ENCODE measurements at places on chromosomes 4 and X. TPM values are rescaled to one million over a fixed set of nuclear protein-coding genes. Genes with fewer than 3 reads are reported as not detected.
A peak's percentile ranks its signal among the peaks of the same experiment; 100 is the strongest.

- no peak for DNase-seq
Observed at GRCh38 chr4:25330335-25330734, 17.8 kb downstream of the ZCCHC4 start.

DNA sequence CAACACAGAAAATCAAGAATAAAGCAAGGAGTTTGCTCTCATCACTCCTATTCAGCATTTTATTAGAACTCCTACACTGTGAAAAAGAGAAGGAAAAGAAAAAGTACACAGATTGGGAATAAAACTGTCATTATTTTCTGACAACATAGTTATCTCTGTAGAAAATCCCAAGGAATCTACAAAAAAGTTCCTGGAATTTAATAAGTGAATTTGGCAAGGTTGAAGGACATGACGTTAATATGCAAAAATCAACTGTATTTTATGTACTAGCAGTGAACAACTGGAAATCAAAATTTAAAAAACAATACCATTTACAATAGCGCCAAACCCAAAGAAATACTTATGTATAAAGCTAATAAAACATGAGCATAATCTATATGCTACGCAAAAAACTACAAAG, 26.3 kb downstream of the CHIC2 start:
- DNase-seq = no peak

Gene MAGEC1
- not detected for total RNA-seq

Gene ZMYM3
- total RNA-seq = 12.1 TPM

DNA sequence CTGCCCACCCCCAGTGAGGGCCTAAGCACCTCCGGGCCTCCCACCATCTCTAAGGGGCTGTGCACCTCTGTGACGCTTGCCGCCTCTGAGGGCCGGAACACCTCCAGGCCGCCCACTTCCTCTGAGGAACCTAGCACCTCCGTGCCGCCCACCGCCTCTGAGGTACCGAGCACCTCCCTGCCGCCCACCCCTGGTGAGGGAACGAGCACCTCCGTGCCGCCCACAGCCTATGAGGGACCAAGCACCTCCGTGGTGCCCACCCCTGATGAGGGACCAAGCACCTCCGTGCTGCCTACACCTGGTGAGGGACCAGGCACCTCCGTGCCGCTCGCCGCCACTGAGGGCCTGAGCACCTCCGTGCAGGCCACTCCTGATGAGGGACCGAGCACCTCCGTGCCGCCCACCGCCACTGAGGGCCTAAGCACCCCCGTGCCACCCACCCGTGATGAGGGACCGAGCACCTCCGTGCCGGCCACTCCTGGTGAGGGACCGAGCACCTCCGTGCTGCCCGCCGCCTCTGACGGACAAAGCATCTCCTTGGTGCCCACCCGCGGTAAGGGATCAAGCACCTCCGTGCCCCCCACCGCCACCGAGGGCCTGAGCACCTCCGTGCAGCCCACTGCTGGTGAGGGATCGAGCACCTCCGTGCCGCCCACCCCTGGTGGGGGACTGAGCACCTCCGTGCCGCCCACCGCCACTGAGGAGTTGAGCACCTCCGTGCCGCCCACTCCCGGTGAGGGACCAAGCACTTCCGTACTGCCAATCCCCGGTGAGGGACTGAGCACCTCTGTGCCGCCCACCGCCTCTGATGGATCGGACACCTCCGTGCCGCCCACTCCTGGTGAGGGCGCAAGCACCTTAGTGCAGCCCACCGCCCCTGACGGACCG, 977 bp downstream of the MAGEE1 start:
- peak; percentile 11 for DNase-seq

Gene SNCA
- total RNA-seq = 67.4 TPM

DNA sequence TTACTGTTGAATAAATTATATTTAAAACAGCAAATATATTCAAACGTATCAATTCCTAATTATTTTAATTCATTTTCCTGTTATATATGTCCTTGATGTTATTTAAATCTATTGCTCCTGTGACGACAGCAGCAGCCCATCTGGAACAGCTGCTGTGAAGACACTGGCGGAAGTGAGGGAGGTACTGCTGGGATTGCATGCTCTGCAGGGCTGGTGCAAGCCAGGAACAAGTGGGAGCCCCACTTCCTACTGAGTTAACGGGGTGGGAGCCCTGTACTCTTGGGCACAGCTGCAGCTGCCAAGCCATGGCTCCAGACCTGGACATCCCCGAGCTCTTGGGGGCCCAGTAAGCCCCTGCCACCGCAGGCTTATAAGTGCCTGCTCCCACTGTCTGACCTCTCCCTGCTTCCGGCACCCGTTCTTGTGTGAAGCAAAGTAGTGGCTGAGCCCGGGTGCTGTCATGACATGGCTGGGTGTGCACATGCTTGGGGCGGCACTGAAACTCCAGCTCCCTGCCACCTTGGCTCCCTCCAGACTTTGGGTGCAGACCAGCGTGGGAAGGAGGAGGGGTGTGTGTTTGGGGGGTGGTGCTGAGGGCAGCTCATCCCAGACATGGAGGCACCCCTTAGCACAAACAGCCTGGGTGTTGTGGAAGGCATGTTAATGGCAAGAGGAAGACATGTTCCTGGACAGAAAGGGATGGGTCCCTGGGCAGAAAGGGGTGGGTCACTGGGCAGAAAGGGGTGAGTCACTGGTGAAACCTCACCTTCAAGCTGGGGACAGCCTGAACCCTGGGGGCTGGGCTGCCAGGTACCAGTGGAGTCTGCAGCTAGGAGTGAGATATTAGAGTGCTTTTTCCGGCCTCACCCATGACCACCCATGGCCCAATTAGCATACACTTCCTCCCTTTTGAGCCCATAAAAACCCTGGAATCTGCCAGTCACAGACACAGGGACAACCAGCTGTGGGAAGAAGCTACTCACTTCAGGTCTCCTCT, 1981.3 kb upstream of the IGFBP7 start:
- DNase-seq = no peak

Gene SMIM31
- total RNA-seq = not detected

All from uterus (tissue), 4 donors.